HuH-7.5 (cell line): ENCODE measurements at places on chromosomes 3 and 15.

- DNase-seq, result no peak
Measured at GRCh38 chr3:56081246-56081645, 387.0 kb downstream of the ERC2 start.

DNA sequence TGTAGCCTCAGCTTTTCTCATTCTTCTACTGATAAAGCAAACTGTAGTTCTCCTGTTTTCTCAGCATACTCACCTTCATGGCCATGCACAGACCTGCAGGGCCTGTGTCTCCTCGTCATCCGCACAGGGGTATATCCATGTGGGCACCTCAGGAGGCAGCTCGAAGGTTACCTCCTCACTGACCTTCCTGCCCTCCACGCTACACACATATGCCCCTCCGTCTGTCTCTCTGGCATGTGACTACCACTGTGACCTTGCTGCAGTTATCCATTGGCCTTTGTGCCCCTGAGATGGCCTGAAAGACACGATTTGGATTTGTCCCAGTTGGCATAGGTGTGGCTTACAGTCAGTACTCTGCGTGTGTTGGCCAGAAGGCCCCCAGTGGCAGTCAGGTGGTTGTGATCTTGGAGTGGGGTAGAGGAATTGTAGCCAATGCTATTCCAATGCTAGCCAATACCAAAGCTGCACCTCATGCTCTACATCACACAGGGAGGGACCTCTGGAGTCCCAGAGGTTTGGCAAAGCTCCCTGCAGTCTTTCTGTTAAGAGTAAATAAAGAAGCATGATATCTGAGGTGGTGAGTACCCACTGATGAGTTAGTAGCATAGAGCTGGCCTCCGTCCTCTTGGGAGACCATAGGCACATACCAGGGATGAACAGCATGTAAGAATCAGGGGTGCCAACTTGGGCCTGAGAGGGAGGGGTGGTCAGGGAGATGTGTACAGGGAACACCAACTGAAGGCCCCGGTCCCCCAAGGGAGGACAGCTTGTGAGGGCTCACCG lies 143.4 kb downstream of the EEFSEC start:
- DNase-seq, result no peak

DNA sequence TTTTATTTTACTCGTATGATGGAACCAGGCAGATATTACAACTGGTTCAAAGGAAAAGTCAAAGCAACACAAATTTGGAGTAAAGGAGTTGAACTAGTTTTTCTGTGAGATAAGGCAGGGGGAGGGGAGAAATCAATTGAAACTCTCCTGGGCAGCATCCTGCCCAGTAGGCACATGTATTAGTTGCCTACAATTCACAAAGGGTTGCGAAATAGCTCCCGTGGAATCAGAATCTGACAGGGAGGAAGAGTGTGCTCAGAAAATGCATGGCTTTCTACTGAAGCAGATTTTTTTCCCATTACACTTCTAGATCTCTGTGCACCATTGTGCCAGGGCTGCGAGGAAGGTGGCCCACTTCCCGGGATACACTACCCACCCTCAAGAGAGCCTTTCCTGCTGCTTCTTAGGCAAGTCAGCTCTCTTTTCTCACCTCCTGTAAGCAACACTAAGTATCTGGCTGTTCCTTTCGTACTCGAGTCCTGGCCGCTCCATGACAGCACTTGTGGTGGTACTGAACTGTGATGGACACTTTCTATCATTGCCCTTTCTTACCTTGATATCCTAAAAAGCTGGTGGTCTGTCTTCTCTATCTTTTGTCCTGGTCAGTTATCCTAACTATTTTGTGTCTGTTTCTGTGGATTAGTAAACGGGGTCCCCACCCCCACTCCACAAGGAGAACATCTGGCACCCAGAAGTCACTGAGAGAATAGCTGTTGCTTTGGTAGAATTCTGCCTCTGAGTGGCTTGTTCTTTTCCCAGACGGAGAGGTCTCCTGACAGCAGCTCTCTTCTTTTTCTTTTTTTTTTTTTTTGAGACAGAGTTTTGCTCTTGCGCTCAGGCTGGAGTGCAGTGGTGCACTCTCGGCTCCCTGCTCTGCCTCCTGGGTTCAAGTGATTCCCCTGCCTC lies 74.8 kb downstream of the RPL39L start:
- DNase-seq, result no peak

GRCh38 chr15:40937762-40938535 lies 8.8 kb downstream of the DLL4 start:
- no peak for DNase-seq

DNA sequence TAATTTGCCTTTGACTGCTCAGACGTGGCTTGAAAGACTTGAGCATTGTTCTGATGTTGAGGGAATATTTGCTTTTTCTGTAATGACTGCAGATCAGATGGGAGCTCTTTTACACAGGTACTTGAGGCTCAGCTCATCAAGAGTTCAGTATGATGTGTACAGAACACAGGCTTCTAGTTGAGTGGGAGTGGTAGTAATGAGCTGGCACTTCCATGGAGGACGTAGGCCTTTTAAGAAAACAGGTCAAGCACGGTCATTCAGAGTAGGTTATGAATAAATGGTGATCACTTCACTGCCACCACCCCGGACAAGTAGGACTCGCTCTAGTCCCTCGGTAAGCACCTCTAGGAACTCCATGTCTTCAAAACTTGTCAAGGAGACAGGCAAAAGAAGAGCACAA lies 8.8 kb downstream of the EMC4 start:
- DNase-seq, result no peak

- DNase-seq, result no peak
Measured at GRCh38 chr3:173275740-173276139, 121.8 kb upstream of the NLGN1 start.

- no peak for DNase-seq
Measured at GRCh38 chr15:90863987-90864386, 4.4 kb upstream of the FURIN start.

DNA sequence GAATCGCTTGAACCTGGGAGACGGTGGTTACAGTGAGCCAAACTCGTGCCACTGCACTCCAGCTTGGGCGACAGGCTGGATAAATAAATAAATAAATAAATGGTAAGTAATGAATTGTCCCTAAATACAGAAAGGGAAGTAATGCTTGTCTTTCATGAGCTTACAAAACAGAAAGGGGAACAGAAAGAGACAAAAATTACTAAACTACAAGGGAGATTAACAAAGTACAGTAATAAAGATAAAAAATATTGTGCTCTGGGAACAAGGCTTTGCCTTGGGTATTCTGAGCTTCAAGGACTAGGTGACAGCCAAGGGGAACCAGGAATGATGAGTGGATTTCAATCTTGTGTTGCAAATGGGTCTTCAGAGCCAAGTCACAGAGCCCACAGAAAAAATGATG lies 9.2 kb upstream of the HLTF start:
- no peak for DNase-seq

DNA sequence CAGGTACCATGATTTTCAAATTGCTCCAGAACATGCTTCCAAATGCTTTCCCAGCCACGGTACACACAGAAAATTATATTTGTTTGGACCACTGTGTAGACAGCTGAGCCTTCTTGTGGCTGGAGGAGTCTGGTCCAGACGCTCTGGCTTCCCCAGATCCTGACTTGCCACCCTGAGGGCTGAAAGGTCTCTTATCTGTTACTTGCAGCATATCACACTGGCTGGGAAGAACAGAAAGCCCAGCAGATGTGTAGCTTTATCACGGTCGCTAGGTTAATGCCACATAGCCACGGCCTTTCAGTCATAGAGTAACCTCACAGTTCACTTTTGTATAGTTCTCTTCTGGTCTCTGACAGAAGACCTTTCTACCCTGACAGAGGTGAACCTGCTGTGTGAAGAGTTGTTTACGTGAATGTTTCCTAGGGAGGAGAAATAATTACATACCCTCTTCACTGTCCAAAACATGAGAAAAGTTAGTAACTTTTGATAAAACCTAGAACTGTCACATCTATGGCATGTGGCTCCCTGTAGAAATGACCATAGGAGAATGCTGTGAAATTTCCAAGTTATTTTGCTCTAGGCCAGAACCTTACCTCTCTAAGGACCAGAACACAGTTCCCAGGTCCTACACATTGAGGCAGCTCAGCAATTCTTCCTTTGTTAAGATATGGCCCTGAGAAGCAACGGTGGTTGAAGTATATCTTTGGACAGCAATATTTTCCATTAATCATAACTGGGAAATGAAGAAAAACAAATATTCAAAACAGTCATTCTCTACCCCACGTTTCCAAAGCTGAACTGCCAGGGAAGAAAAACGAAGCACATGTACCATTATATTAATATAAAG lies 15.8 kb upstream of the STIMATE start:
- DNase-seq, result no peak

DNA sequence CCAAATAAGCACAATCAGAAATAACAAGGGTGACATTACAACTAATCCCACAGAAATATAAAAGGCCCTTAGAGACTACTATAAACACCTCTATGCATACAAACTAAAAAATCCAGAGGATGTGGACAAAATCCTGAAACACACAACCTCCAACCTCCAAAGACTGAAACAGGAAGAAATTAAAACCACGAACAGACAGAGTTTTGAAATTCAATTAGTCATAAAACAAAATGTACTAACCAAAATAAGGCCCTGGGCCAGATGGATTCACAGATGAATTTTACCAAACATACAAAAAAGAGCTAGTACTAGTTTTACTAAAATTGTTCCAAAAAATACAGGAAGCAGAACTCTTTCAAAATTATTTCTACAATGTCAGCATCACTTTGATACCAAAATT lies 1043.6 kb downstream of the DIPK2A start:
- no peak for DNase-seq

DNA sequence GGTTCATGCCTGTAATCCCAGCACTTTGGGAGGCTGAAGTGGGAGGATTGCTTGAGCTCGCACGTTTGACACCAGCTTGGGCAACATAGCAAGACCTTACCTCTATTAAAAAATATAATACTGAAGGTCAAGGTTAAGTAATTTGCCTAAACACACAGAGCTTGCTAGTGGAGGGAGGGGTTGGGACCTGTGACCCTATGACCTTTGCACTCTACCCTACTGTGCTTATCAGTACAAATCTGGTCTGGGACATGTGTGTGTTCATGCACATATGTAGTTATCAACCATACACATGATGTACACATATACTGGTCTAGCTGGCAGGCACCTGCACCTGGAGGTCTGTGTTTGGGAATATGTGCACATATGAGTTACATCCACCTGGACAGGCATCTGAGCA lies 117.9 kb upstream of the HACD2 start:
- no peak for DNase-seq

- DNase-seq, result no peak
Measured at GRCh38 chr15:30997270-30997669, 5.8 kb upstream of the MTMR10 start.

DNA sequence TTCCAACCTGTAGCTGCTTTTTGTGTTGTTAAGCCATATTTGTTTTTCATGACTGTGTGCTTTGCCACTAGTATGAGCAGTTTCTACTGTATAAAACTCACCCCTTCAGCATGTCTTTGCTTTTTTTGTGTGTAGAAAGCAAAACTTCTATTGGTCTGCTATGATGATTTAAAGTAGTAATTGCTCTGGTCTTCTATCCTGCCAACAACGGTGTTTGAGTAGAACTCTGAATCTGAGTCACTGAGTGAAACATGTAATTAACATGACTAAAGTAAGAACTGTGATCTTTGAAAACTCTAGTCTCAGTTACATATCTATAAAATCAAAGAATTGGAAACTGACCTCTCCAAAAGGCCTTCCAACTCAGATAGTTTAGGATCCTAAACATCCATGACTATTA lies 133.6 kb downstream of the TPRG1 start:
- DNase-seq, result no peak

DNA sequence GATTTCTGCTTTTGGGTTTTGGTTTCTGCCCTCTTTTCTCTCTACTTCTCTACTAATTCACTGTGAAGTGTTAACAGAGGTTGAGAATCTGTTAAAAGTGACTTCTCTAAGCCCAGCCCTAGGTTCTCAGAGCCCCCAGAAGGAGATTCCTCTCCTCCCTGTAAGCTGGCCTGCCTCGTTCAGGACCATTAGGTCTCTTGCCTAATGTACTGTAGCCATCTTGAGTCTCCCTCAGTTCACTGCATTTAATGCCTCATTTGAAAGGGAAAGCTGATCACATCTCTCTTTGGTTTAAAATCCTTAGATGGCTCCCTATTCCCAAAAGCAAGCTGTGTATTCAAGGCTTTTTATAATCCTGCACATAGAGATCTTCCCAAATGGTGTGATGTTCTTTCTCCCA lies 16.3 kb downstream of the RTP1 start:
- DNase-seq, result no peak
